ENCODE measurements at places on chromosomes 16 and 17.
A peak's percentile ranks its signal among the peaks of the same experiment; 100 is the strongest.

GRCh38 chr17:74520790-74521480, 10.3 kb downstream of the CD300LB start:
- no peak for DNase-seq

DNA sequence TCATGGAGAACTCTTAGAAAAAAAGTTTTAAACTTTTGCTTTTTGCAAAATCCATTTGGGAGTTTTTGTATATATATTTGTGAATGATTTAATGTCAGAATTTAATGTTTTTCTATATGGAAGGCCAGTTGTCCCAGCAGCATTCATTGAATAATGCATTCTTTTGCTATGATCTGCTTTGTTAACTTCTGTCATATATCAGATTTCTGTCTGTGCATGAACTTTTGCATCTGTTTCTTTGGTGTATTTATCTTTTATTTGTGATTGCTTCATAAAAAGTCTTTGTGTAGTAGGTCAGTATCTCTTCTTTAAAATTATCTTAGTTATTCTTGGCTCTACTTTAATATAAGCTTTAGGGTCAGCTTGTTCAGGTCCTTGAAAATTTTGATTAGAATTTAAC, 84.2 kb downstream of the MAP2K4 start:
- DNase-seq = no peak

- no peak for DNase-seq
These were observed 6.5 kb upstream of the ULK2 start for GRCh38 chr17:19874256-19874655.

DNA sequence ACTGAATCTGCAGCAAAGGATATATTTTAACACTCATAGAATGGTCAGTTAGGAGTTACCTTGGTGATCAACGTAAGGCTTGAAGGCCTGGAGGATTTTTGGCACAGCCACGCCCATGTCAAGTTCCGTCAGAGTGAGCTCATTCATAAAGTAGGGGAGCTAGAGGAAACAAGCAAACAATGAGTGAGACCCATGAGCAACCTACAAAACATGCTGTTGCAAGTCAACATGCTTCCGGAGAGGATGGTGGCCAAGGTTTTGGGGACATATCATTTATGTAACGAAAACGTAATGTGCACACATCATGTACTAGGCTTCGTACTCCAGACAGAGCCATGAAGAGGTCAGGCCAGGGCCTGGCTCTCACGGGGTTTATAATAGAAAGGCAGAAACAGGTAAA, 41.1 kb upstream of the ERN1 start:
- no peak for DNase-seq

GRCh38 chr17:14750866-14751265, 450.0 kb downstream of the HS3ST3B1 start:
- DNase-seq = no peak

GRCh38 chr16:84735849-84736586, 36.2 kb downstream of the USP10 start:
- peak; percentile 31 for DNase-seq

- DNase-seq = no peak
These were observed 718 bp downstream of the SAT2 start for GRCh38 chr17:7626956-7627249.

GRCh38 chr17:49742166-49742638, 21.7 kb downstream of the FAM117A start:
- no peak for DNase-seq

GRCh38 chr17:34219405-34219804, 35.7 kb upstream of the CCL2 start:
- no peak for DNase-seq

GRCh38 chr17:80569924-80570323, 25.3 kb downstream of the RPTOR start:
- DNase-seq = no peak

DNA sequence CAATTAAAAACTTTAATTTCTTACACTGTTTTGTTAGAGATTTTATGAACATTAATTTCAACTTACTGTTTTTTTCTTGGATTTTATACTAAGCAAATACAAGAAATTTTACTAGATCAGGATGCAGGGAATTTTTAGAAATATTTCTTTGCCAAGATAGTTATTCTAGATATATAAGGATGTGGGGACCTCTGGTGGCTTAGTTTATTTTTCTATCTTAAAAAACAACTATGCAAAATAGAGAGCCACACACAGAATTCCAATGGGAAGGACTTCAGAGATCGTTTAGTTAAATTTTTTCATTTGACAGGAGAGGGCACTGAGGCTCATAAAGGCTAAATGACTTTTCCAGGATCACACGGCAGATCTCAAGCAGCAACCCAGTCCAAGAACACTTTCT, 23.0 kb upstream of the CAPNS2 start:
- DNase-seq = no peak

DNA sequence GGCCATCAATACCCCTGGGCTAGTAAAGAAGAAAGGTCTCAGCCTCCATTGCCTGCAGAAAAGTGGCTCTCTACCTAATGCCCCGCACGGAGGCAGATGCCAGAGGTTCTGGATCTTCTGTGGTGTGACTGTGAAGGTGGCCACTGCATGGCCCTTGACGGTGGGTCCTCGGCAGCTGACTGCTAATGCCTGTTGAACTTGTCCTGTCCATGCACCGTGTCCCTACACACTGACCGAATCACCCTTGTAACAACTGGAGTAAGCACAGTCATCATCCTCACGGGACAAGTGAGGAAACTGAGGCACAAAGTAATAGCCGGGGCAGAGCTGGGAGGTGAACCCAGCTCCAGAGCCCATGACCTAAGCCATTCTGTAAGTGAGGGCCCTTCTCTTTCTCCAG, 48.8 kb downstream of the MYH11 start:
- no peak for DNase-seq

DNA sequence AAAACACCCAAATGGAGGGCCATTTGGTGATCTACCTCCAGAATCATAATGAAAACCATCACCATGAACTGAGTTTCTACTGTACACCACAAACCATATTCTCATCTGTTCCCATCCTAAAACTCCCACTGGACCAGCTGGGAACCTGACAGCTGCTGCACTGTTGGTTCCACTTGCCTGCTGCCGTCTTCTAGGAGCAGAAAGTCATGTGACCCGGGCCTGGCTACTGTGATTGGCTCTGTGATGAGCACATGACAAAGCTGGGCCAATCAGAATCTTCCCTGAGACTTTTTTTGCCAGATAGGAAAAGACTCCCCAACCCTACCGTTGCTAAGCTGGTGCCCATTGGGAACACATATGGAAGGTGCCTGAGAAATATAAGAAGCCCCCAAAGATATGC, 264.2 kb downstream of the MRTFB start:
- DNase-seq = no peak

DNA sequence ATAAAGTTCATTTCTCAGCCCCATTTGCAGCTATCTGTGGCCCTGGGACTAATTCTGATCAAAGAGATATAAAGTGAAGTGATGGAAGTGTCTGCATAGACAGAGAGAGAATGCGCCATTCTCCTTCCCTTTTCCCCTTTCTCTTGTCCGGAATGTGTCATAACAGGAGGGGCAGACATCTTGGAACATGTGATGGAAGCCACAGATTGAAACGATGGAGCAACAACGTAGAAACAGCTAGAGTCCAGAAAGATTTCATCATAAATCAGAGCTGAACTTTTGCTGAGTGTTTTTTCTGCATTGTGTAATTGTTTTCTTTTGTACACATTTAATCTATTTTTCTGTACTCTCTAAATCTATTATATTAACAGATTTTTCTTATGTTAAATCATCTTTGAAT, 11.3 kb downstream of the ASGR1 start:
- DNase-seq = no peak

- DNase-seq = no peak
These were observed 94.0 kb downstream of the VAT1L start for GRCh38 chr16:77882358-77882757.

DNA sequence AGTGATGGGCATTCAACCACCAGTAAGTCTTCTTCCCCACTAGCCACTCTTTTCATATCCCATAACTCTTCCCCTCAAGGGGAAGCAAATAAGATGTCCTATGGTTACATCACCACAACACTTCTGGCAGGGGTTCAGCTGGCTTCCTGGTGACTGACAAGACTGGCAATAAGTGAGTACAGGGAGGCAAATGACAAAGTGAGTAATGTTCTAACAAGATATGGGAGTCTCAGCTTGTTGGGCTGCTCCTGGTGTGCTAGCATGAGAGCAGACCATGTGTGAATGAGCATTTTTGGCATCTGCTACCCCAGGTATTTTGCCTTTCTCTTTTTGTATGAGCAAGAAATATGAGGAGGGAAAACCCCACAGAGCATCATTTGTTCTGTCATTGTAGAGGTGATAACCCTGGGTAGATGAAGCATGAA, 9.9 kb downstream of the TMIGD1 start:
- no peak for DNase-seq

GRCh38 chr17:9350080-9350479, 225.5 kb downstream of the STX8 start:
- DNase-seq = no peak

DNA sequence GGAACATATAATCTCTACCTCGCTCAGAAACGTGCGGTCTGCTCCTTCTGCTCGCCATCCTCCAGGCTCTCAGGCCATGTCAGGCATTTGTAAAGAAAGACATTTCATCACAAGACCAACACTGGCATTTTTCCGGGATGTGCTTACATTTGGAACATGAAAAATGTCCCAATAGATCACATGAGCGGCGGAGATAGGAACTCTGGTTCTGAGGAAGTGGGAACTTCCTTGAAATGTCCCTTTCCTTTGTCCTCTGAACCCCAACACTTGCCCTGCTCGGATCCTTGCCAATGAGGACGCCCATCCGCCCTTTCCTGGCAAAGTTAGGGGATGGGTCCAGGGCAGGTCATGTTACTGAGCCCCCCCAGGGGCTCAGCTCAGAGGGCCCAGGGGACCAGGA, 130.5 kb downstream of the MAF start:
- DNase-seq = no peak

- DNase-seq = no peak
These were observed 5.1 kb upstream of the SOX8 start for GRCh38 chr16:976389-976931.

DNA sequence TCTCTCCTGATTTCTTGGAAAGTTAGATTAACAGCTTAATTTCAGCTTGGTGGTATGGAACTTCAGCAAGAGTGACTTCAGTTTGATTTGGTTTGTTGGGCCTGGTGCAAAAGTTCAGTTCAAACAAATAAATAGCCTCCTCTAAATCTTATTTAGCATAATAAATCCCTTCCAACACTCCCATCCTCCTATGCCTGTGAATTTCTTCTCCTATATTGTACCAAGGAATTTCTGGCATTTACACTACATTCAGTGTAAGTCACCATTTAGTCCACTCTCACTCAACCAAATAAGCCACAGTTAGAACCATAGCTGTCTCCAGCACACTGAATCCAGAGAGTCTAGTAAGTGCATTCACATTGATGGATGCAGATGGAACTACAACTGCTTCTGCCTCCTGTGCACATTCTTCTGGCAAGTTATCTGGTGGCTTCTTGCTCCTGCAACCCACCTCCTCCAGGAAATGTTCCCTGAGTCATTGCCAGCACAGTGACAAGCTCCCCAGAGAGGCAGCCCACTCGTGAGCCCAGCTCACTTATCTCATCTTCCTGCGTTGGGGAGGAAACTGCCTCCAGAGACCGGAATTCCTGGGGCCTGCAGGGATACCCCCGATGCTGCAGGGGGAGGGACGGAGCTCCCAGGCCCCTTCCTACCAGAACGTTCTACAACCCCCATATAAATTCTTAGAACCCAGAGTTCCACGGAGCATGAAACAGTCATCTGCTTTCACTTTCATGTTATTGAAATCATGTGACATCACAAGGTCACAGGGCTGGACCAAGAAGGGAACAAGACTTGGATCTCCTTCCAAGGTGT, 318.3 kb downstream of the PHKB start:
- no peak for DNase-seq

DNA sequence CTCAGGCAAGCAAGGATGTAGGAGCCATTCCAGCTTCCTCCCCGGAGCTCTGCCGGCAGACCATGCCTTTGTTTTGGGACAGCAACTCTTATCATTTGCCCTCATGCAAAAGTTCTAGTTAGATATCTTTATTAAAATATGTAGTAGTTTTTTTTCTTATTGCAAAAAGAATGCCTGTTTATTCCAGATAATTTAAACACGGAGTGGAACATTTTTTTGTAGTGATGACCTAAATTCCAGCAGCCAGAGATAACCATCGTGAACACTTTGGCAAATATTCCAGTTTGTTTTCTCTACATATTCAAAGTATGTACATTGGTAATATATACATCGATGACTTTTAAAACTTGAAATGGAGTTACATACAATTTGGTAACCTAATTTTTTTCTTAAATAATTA, 54.8 kb downstream of the CRISPLD2 start:
- no peak for DNase-seq

- DNase-seq = no peak
These were observed 3.6 kb upstream of the CCDC154 start for GRCh38 chr16:1447965-1448364.

GRCh38 chr16:57061084-57061905, 31.1 kb upstream of the CPNE2 start:
- DNase-seq = no peak

DNA sequence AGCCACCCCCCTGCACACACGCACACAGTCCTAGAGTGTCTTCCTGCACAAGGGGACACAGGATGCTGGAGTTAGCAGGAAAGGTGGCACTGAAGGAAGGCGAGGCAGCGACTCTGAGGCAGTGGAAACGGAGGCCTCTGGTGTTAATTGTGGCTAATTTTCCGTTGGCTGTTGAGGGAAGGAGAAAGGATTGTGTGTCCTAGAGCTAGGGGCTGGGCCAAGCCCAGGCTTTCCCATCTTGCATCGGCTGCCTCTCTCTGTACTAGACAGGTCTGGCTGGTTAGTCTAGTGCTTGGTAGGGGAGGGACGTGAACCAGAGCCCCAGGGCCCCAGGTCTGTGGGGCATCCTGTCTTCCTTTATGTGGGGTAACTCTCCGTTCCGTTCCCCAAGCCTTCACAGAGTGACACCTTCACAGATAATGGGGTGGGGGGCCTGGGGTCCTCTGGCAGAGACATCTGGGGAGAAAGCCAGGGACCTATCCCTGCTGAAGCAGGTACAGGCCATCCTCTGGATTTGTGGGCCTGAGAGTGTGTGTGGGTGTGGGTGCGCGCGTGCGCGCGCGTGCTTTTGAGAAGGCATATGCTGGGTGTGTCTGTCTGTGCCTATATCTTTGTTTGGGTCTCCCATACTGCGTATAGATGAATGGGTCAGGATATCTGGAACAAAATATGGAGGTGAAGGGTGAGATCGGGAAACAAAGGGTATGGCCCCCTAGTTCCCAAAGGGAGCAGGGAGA, at the start of gene CHD3:
Gene CHD3, plus strand, starts transcription at position 606 of the 737 bp plus-strand sequence. CDS start 212 bp downstream, outside the sequence.
- peak; percentile 35 for DNase-seq

GRCh38 chr16:57191056-57191571, 5.0 kb downstream of the RSPRY1 start:
- DNase-seq = no peak

GRCh38 chr16:2497695-2498484, 15.9 kb upstream of the ATP6V0C start:
- no peak for DNase-seq

GRCh38 chr16:73172241-73172972, 124.5 kb upstream of the ZFHX3 start:
- no peak for DNase-seq
